ENCODE measurements at places on chromosomes 6 and 20. TPM values are rescaled to one million over a fixed set of nuclear protein-coding genes. Genes with fewer than 3 reads are reported as not detected.

RBM38 gene
- 14.0 TPM for total RNA-seq

OR2J3 gene
- not detected for total RNA-seq

EMILIN3 gene
- not detected for total RNA-seq

PTCHD4 gene
- total RNA-seq, result 1.3 TPM

ARMH2 gene
- not detected for total RNA-seq

CLPSL1 gene
- total RNA-seq, result not detected

FOXF2 gene
- 4.1 TPM for total RNA-seq

MYCT1 gene
- 0.37 TPM for total RNA-seq

TFAP2C gene
- 7.5 TPM for total RNA-seq

C6orf163 gene
- not detected for total RNA-seq

HEY2 gene
- not detected for total RNA-seq

Data from M059J (cell line).